Stomach (tissue), 19 donors: ENCODE measurements at places on chromosomes 4 and X. TPM values are rescaled to one million over a fixed set of nuclear protein-coding genes. Genes with fewer than 3 reads are reported as not detected.

DNA sequence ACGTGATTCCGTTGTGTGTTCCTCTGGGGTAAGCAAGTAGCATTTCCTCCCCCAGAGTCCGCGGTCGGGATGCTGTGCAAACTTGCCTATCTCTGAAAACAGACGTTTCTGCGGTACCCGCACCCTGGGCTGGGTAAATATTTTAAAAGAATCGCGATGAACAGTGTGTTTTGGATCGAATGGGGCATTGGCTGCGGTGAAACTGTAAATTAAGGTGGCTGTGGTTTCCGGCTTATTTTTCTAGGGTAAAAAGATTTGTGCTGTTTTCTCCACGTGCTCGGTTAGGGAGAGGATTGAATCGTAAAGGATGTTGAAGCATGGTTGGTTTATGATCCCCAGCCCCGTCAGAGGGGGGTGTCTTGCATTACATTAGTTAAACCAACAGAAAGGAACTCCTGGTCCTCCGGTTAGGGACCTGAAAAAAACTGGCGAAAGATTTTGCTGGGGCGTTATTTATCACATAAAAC, 1.2 kb downstream of the HHIP start:
- DNase-seq, result peak; percentile 54

DNA sequence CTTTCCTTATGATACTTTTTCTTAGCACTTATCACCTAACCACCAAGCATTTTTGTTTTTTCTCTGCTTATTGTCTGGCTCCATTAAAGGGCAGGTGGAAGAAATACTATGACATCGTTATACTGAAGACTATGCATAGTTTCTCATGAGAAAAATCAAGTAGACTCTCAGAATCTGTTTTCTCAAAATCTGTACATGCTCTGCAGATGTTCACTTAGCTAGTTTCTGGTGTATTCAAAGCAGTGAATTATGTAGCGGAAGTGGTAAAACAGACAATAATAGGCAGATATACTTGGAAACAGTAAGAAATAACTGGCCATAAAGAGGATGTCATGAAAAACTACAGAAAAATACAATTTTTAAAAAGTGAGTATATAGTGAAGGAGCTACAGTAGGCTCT, 146.0 kb downstream of the STIM2 start:
- DNase-seq, result no peak

DNA sequence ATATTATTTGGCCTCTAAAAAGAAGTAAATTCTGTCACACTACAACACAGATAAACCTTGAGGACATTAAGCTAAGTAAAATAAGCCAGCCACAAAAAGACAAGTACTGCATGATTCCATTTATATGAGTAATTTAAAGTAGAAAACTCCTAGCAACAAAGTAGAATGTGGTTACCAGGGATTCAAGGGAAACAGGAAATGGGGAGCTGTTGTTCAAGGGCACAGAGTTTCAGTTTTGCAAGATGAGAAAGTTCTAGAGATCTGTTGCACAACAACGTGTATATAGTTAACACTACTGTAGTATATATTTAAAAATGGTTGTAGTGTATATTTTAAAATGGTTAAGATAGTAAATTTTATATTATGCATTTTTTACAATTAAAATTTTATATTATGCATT, 25.4 kb downstream of the SEC31A start:
- no peak for DNase-seq

GRCh38 chr4:169249999-169250398, 20.8 kb downstream of the SH3RF1 start:
- no peak for DNase-seq

FGG gene
- total RNA-seq, result not detected

- DNase-seq, result no peak
These were observed 188.4 kb downstream of the DHX15 start for GRCh38 chr4:24395937-24396336.
